ENCODE measurements at places on chromosomes 13 and 19.

DNA sequence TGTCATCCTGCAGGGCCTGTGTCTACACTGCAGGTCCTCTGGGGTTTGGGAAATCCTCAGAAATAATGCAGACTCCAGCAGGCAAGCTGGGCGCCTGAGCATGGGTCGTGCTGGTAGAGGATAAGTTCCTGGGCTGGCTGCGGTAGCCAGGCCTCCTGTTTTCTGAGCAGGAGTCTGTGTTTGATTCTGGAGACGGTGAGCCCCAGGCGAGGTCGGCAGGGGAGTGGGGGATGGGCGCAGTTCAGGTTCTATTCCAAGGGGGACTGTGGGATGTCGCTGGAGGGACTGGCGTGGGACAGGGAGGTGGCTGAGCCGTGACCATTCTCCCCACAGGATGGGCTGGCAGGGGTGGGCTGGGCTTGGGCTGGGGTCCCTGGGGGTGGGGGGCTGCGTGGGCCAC lies 154.7 kb downstream of the KDM4B start:
- DNase-seq = no peak

DNA sequence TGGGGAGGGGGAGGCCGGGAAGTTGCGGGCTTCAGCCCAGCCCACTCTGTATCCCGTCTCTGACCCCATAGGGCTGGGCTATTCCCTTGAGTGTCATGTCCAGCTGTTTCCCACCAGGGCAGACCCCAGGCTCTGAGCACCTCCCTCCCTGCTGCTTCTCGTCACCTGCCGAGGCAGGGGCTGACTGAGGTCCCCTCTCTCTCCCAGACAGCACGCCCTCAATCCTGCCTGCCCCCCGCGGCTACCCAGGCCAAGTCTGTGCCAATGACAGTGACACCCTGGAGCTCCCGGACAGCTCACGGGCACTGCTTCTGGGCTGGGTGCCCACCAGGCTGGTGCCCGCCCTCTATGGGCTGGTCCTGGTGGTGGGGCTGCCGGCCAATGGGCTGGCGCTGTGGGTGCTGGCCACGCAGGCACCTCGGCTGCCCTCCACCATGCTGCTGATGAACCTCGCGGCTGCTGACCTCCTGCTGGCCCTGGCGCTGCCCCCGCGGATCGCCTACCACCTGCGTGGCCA lies 625 bp downstream of the F2RL3 start:
- DNase-seq = no peak

DNA sequence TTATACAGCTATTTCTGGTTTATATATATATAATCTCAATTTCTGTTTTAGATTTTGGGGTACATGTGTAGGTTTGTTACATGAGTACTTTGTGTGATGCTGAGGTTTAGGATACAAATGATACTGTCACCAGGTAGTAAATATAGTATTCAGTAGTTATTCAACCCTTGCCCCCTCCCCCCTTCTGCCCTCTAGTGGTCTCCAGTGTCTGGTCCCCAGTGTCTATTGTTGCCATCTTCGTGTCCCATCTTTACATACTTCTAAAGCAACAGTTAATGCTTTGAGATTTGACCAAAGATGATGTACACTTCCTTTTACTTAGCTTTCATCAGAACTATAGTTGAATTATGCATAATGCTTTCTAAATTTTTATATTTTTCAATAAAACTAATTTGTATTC lies 1623.4 kb upstream of the PRR20A start:
- DNase-seq = no peak

- no peak for DNase-seq
Measured at GRCh38 chr19:49415102-49415809, 8.0 kb downstream of the PTH2 start.

DNA sequence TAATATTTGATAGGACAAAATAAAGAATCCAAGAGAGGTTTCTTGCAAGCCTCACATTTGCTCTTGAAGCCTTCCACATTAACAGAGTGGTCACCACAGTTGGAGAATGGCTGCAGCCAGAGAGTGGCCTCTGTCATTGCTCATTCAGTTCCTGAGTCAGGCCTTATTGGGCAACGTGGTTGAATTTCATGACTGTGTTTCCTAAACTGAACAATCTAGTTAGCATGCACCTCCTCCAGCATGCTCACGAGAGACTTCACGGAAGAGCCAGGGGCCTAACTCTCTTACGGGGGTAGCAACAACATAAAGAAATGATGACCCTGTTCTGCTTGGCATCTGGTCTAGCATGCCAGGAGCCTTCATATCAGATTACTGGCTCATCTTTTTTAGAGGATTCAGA lies 9.6 kb upstream of the UBL3 start:
- DNase-seq = no peak

Measured in activated B cell treated with CpG ODN at 0.5 μM for 24 hours (primary cell).